ENCODE measurements at places on chromosomes 16 and 17.

DNA sequence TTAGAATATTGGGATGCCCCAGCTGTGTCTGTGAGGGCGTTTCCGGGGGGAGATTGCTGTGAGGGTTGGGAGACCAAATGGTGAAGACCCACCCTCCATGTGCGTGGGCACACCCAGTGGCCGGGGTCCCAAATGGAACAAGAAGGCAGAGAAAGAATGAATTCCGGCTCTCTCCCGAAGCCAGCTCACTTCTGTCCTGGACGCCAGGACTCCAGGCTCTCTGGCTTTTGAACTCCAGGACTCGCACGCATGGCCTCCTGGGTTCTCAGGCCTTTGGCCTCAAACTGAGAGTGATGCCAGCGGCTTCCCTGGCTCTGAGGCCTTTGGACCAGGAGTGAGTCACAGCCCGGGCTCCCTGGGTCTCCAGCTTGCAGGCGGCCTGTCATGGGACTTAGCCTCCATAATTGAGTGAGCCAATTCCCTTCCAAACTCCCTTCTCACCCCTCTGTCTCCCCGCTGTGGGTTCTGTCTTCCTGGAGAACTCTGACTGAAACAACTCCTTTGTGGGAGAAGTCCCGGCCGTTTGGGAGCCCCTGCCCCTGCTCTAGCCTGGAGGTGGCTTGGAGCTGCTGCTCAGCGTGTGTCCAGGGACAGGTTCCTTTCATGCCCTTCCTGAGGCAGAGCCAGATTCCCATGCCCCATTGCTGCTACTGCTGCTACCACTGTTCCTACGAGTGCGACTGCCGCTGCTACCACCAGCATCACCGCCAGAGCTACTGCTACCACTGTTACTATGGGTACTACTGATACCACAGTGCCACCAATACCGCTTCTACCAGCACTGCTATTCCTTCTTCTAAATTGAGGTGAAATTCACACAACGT is 49.8 kb upstream of the CBX4 start:
- no peak for DNase-seq

DNA sequence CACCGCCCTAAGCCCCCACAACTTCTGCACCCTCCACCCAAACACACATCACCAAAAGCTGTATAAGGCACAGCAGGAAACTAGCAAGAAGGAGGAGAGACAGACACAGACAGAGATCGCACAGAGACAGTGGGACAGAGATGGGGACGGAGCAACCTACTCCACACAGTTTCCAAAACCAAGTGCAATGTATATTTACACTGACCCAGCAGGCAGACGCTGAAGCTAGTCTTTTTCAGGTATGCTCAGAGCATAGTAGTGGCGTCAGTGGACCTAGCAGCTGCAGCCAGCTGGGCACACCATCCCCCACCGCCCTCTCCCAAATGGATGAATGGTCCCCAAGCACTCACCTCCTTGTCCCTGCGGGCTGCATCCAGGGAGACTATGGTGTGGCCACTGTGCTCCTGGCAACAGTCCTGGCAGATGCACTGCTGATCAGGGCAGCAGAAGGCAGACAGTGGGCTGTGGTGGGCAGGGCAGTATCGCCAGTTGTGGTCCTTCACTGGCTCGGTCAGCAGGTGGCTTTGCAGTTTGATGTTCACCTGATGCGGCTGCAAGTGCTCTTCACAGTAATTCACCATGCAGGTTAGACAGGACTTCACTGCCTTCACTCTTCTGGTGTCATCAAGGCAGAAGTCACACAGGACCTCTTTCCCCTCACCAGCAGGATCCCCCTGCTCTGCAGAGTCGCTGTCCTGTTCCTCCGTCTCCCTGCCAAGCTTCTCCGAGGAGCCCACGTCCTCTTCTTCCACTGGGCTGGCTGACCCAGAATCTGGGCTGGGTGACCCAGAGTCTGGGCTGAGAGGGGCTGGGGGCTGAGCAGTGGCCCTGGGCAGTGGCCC is 31.5 kb upstream of the FBXW10B start:
- no peak for DNase-seq

- no peak for DNase-seq
Measured at GRCh38 chr17:75301502-75302206, 12.4 kb upstream of the SLC25A19 start.

DNA sequence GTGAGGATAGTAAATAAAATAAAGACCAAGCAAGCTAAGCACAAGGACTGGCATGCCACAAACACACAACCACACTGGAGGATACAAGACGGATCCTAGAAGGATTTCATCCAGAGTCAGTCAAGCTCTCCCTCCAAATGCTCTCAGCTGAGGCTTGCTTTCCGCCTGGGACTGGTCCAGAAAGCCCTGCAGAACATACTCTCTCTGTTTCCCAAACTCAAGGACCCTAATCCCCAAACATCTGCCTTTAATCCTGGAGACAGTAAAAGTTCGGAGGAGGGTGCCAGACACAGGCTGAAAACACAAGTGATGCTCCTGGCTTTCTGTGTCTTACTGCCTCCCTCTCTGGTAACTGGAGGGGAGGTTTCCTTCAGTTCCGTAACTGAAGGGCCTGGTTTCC is 5.3 kb upstream of the HSD11B2 start:
- DNase-seq, result no peak

DNA sequence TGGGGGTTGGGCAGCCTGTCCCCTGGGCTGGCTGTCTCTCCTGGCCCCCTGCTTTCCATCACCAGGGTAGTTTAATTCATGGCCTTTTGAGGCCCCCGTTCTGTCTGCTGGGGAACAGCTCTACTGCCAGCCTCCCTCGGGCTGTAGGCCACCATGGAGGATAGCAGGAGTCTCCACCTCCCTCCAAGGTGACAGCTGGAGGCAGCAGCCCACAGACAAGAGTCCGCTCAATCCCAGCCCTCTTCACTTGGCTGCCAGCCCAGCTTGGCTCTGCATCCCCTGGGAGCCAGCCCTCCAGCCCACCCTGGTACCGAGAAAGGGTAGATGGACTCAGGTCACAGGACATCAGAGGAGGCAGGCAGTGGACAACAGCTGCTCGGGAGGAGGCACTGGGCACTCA is 194.6 kb upstream of the SDK2 start:
- DNase-seq, result no peak

DNA sequence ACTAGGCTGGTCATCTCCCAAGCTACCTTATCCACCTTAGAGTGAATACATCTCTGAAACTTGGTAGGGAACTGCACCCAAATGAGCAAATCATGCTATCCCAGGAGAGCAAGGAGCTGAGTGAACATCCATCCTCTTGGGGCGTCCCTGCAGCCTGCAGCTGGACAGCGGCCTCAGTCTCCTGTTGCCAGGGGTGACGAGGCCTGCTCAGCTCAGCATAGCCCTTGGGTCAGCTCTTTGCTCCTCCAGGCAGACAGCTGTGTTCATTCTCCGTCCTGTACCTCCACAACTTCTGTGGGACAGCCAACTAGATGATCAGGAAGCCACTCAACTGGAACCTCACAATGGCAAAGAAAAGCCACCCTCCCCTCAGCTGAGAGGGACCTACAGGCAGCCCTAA is 111.9 kb downstream of the SOCS1 start:
- DNase-seq, result no peak

DNA sequence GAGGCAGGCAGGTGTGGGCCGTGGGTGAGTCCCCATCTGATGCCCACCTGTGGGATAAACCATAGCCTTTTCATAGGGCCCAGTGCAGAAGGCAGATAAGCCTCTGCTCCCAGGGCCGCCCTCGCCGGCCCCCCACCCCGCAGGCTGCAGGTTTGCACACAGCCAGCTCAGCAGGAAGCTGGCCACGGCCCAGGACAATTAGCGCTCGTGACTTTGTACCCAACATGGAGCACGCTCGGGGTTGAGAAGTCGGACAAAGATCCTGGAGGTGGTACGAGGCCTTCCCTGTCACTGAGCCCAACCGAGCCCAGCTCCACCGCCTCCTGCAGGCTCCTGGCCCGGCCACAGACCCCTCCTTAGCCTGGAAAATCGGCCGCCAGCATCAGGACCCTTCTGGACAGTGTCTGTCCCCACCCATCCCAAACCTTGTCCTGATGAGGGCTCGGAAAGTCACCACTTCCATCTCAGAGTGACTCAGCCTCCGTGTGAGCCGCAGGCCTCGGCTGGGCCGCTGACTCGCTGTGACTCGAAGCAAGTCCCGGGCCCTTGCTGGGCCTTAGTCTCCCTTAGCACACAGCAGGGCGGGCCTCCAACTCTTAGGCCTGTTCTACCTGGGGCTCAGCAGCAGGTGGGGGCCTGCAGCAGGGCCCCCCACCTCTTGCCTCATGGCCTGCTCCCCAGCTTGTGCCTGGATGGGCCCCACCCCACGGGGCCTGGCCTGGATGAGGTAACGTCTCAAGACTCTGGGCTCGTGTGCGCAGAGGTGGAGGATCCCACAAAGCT is 22.7 kb downstream of the FAM83G start:
- DNase-seq, result no peak

DNA sequence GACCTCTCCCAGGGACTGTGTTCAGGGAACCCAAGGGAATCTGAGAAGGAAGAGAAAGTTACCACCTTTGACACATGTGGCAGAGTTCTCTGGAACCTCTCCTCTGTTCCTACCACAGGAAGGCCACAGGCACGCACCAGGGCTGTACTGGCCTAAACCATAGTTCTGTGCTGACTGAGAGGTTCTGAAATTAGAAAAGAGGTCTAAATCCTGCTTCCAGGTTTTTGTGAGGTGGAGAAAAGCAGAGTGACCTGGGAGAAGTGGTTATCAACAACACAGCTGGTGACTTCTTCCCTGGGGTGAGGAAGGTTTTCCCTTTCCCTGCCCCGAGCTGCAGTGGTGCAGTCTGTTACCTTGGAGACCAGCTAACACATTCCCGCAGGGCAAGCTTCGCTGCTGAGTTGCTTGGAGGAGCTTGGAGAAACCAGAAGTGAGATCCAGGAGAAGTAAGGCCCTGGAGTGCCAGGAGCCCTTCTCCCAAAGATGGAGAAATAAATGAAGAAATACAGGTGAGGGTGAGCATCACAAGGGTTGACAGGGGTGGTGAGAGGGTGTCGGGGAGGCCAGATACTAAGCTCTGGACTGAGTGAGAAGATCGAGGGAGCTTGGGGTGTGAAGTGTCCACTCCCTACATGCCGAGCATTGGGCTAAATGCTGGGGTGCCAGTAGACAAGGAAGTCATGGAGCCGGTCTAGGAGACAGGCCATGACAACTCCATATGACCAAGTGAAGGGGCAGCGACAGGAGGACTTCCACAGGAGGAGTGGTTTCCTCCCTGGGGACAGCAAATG is at the start of gene VWA3A:
VWA3A (plus strand) TSS at position 399 of the 791 bp plus-strand sequence; CDS start at position 496, 97 bp downstream.
- no peak for DNase-seq

- peak; percentile 58 for DNase-seq
Measured at GRCh38 chr17:4573669-4574068, 10.7 kb upstream of the SMTNL2 start.

GRCh38 chr17:59783221-59784047 is 76.0 kb downstream of the VMP1 start:
- peak; percentile 59 for DNase-seq

GRCh38 chr17:42865638-42866094 is 14.7 kb downstream of the AOC3 start:
- DNase-seq, result no peak

GRCh38 chr16:67356396-67356795 is 29.8 kb downstream of the LRRC36 start:
- DNase-seq, result no peak

- DNase-seq, result peak; percentile 100
Measured at GRCh38 chr16:57185945-57186871, at the start of the genes PSME3IP1 and RSPRY1. TSS of gene PSME3IP1 (minus strand) at chr16:57186039. CDS start at chr16:57173854, 12,185 bp downstream. TSS of gene RSPRY1 (plus strand) at chr16:57186329. CDS start at chr16:57204659, 18,330 bp downstream.

DNA sequence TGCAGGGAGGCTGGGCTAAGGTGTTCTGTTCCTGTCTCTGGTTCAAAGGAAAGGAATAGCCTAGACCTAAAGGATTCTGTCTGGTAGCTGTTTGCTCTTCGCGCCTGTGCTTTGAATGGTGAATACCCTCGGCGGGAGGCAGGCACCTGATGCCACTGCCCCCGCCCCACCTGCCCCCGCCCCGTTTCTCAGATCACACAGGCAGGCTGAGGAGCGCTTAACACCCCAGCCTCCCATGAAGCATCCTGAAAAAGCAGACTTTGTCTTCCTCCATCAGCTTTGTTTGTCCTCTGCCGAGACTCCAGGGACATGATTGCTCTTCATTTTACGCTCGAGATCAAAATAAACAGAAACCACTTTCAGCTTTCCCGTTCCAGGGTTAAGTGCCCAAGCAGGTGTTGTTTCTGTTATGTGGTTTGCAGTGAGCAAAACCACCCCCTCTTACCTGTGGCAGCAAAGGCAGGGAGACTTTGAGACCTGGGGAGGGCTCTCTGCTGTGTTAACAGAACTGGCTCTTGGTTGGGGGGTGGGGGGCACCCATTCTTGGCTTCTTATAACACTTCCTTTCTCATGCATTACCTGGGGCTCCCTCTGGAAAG is 452.1 kb downstream of the WWOX start:
- no peak for DNase-seq
